ENCODE measurements at places on chromosomes 2 and 18. TPM values are rescaled to one million over a fixed set of nuclear protein-coding genes. Genes with fewer than 3 reads are reported as not detected.
A peak's percentile ranks its signal among the peaks of the same experiment; 100 is the strongest.

DNA sequence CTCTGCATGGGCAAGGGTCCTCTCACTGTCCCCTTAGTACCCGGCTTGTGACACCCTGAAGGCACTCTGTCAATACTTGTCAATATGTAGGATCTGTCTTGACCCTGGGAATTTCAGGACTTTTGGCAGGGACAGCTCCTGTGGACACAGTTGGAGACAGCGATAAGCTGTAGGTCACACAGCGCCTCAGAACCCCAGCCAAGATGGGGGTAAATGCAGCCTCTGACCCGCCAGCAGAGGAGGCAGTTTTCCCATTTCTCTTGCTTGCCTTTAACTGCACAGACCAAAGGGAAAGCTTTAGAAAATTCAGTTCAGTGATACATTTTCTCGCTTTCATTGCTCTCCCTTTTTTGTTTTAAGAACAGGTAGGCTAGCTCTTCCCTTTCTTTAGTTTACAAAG, 54.8 kb upstream of the KLHL29 start:
- no peaks in the 10 kb centered on the region for H3K36me3 ChIP-seq
- no peak for DNase-seq
- no peaks in the 10 kb centered on the region for H3K4me1 ChIP-seq
- H3K4me3 ChIP-seq, result no peak overlapping the region
- no peaks in the 10 kb centered on the region for H3K27me3 ChIP-seq

DNA sequence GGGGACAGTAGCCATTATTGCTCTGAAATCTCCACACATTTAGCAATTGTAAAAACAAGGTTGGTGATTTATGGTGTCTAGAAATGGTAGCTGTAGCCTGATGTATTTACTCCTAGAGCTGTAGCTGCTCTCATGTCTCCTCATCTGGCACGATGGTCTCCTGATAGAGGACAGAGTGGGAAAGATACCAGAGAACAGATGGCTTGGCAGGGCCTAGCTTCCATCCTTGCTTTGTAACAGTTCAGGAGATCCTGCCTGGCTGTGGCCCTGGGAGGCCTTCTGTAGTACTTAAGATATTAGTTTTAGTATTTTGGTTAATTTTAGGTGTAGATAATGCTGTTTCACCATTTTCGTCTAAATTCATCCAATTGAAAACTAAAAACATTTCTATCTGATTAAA, 6.7 kb downstream of the ATG16L1 start:
- H3K36me3 ChIP-seq, result no peaks in the 10 kb centered on the region
- no peak overlapping the region for H3K4me3 ChIP-seq
- H3K4me1 ChIP-seq, result peaks cover 4% of the 10 kb centered on the region
- no peaks in the 10 kb centered on the region for H3K27me3 ChIP-seq
- DNase-seq, result no peak

GRCh38 chr2:34578641-34579040, 979.5 kb upstream of the FAM98A start:
- DNase-seq, result no peak
- no peaks in the 10 kb centered on the region for H3K4me1 ChIP-seq
- no peaks in the 10 kb centered on the region for H3K27me3 ChIP-seq

- H3K27ac ChIP-seq, result peak overlapping the region; percentile 83
- no peak overlapping the region for H3K4me3 ChIP-seq
- H3K4me1 ChIP-seq, result peaks cover 10% of the 10 kb centered on the region
- no peaks in the 10 kb centered on the region for H3K27me3 ChIP-seq
- no peaks in the 10 kb centered on the region for H3K36me3 ChIP-seq
These were observed 97.9 kb downstream of the VAPA start for GRCh38 chr18:10011751-10012150.

DNA sequence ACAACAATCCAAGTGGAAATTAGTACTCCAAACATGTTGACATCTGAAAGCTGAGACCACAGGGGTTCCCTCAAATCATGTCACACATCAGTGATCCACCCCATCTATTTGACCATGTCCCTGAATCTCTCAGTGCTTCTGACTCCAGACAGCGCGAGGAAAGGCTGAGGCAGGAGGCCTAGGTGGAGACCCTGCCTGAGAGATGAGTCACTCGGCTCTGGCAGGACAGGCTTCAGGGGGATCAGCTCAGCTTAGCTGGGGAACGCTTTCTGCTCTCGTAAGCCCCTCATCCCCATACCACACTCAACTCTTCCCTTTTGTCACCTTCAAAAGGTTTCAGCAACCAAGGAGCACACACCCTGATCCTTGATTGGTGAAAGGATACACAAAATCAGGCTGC, 5.8 kb upstream of the FAM228A start:
- DNase-seq, result no peak
- no peak overlapping the region for H3K4me3 ChIP-seq
- no peak overlapping the region for H3K27ac ChIP-seq
- H3K36me3 ChIP-seq, result no peaks in the 10 kb centered on the region
- no peaks in the 10 kb centered on the region for H3K4me1 ChIP-seq
- H3K27me3 ChIP-seq, result no peaks in the 10 kb centered on the region

IL36A gene
- total RNA-seq, result not detected

PIEZO2 gene
- 7.2 TPM for total RNA-seq

PSMA8 gene
- total RNA-seq, result not detected

TMEM163 gene
- 1.2 TPM for total RNA-seq

Data from uterus (tissue), 4 donors.